ENCODE measurements at places on chromosomes 3 and 15.

GRCh38 chr15:52021128-52021671 is 2.2 kb downstream of the MAPK6 start:
- DNase-seq = peak; percentile 92

GRCh38 chr3:175911937-175912336 is 1052.8 kb downstream of the NAALADL2 start:
- no peak for DNase-seq

- DNase-seq = no peak
These were observed 946.0 kb downstream of the IGSF11 start for GRCh38 chr3:118088696-118089095.

- DNase-seq = no peak
These were observed 594 bp downstream of the CRELD1 start for GRCh38 chr3:9934235-9934621.

DNA sequence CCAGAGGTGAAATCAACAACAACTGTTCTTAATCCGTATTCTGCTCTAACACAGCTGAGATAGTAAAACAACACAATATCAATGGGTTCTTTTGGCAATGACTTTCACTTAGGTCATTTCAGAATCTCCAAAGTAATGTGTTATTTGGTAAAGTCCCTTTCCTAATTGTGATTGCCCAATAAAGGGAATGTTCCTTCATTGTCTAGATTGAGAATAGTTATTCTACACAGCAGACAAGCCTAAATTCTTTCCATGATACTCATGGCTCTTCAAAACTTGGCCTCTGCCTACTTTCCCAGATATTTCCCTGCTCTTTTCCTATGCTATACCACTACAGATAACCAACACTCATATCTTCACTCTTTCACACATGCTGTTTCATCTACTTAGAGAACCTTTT is 219.8 kb downstream of the FMN1 start:
- no peak for DNase-seq

- DNase-seq = no peak
These were observed 83.6 kb downstream of the TIGIT start for GRCh38 chr3:114377426-114377825.

- no peak for DNase-seq
These were observed 1336.3 kb upstream of the CADM2 start for GRCh38 chr3:83622526-83622925.

GRCh38 chr3:186044968-186045367 is 63.9 kb downstream of the ETV5 start:
- DNase-seq = no peak

GRCh38 chr15:65847989-65848388 is 21.3 kb upstream of the RAB11A start:
- no peak for DNase-seq

- DNase-seq = no peak
These were observed 2.4 kb upstream of the KPNA4 start for GRCh38 chr3:160567774-160568173.

DNA sequence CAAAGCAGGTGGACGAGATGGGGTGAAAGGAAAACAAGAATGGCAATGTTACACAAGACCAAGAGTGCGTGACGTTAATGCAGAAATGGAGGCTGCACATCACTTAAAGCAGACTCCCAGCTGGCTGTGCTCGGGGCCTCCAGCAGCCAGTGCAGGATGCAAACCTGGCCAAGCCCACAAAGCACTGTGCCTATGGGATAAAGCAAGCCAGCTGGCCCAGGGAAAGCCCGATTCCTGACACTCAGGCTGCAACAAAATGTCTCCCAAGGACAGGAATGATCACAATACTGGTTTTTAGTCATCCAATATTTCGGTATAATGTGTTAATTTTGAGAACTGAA is 86.2 kb downstream of the SEC22A start:
- no peak for DNase-seq

DNA sequence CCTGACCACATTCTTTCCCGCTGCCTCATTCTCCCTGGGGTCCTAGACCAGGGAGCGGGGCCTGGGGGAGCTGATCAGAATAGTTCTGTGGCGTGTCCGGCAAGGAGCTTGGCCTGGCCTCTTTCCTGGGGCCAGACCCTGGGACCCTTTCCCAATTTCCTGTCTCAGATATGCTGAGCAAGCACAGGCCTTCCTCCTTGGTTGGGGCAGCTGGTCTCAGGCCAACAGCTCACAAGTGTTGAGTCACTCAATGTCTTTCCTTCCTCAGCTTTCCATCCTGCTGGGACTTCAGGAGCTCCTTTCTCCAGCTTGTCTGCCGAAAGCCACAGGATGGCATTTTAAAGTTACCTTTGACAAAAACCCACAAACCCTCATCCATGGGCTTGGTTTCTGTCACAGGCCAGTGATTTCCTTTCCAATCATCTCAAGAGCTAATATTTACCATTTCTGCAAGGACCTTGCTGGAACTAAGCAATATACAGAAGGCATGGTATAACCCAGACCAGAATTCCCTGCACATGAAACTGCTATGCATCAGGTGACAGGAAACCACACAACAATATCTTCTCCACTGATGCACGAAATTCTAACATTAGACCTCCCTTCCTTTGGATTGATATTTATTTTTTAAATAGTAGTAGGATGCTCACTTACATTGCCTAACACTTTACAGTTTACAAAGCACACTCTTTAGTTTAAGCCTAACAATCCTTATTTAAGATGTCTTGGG is 19.5 kb upstream of the TIMP4 start:
- no peak for DNase-seq

- DNase-seq = no peak
These were observed 221.4 kb downstream of the FAM43A start for GRCh38 chr3:194906970-194907629.

GRCh38 chr3:62587579-62588031 is 214.3 kb upstream of the FEZF2 start:
- no peak for DNase-seq

DNA sequence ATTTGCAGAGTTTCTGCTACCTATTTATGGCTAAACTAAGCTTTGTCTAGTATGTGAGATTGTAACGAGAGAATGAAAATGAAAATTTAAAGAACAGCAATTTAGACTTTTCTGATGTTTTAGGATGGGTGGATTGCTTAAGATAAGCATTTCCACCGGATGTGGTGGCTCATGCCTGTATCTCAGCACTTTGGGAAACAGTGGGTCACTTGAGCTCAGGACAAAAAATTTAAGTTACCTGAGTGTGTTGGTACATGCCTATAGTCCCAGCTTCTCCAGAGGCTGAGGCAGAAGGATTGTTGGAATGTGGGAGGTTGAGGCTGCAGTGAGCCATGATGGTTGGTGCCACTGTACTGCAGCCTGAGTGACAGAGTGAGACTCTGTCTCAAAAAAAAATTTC is 3.3 kb downstream of the PPP4R2 start:
- DNase-seq = peak; percentile 41

- no peak for DNase-seq
These were observed 33.6 kb downstream of the SPATA12 start for GRCh38 chr3:57093971-57094535.

DNA sequence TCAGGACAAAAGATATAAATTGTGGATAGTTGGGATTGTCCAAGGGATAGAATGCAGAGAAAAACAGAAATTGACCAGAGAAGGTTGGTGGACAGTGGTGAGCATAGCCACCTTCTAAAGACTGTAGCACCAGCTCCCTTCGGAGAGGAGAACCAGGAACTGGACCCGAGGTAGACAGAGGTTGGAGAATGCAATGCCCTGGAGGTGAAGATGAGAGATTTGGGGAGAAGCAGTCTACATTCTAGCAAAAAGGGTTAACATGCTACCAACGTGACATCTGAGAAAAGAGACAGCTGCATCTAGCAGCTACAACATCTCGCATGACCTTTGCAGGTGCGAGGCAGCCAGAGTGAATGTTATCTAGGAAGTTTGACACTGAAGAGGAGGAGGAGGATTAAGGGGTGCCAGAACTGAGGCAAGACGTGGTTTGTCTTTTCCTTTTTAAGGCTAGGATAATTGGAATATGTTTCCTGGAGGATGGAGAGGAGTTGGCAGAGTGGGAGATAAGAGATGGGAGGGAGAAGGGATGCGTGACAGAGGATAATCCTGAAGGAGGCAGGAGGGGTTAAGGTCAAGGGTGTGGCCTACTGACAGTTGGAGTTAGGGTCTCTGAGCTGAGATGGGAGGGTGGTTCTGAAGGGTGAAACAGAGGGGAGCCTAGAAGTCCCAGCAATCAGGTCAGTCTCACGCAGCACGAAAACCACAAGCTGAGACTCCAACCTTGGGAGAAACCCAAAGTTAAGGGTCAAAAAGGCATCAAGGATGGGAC is 103.7 kb upstream of the NR2E3 start:
- DNase-seq = no peak

GRCh38 chr3:101509281-101509680 is 3.7 kb downstream of the SENP7 start:
- no peak for DNase-seq

- no peak for DNase-seq
These were observed 244.1 kb upstream of the PDZRN3 start for GRCh38 chr3:73868688-73869315.

DNA sequence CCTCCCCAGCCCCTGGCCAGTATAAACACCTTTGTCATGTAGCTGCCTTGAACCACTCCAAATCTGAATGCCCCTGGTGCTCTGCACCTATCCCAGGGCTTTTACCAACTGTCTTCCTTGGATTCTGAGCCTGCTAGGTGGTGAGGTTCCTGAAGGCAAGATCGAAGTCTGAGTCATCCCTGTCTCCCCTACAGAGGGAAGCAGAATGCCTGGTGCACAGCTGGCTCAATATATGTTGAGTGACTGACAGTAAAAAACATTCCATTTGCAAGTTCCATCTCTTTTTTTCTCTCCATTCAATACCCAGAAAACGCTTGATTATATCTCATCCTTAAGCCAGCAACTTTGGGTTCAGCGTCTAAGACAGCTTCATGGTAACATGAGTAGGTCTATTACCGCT is 24.7 kb downstream of the SLC24A1 start:
- no peak for DNase-seq

- no peak for DNase-seq
These were observed 200.1 kb downstream of the TLE3 start for GRCh38 chr15:69897471-69898237.

GRCh38 chr15:67691450-67691849 is 133.9 kb upstream of the SKOR1 start:
- no peak for DNase-seq

DNA sequence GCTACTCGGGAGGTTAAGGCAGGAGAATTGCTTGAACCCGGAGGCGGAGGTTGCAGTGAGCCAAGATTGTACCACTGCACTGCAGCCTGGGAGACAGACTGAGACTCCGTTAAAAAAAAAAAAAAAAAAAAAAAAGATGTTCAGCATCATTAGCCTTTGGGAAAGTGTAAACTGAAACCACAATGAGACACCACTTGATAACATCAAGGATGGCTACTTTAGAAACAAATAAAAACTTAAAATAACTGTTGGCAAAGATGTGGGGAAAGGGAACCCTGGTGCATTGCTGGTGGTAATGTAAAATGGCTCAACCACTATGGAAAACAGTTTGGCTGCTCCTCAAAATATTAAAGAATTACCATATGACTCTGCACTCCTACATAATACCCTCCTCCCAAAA is 1.9 kb downstream of the LEO1 start:
- DNase-seq = no peak

- no peak for DNase-seq
These were observed 20.9 kb downstream of the OSBPL10 start for GRCh38 chr3:31959951-31960792.

DNA sequence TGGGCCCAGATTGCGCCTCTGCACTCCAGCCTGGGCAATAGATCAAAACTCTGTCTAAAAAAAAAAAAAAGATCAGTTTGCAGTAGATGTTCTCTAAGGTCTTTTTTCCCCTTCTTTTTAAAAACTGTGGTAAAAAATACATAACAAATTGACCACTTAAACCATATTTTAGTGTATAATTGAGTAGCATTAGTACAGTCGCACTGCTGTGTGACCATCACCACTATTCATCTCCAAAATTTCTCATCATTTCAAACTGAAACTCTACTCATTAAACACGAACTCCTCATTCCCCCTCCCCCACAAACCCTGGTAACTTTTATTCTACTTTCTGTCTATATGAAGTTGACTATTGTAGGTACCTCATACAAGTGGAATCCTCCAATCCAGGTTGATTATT is 160.3 kb downstream of the PEX5L start:
- peak; percentile 2 for DNase-seq

GRCh38 chr3:21484828-21485144 is 266.2 kb downstream of the ZNF385D start:
- DNase-seq = no peak

All from activated CD4-positive, alpha-beta T cell treated with anti-CD3 and anti-CD28 coated beads, Interleukin-2, amount 50 U/mL, for 16 hours (primary cell).